ENCODE measurements at places on chromosomes 13 and 19. TPM values are rescaled to one million over a fixed set of nuclear protein-coding genes. Genes with fewer than 3 reads are reported as not detected.

The FCAR gene
- polyA plus RNA-seq, result not detected

The LIM2 gene
- not detected for polyA plus RNA-seq

The FAM98C gene
- polyA plus RNA-seq, result 9.9 TPM

The VN1R4 gene
- polyA plus RNA-seq, result not detected

The LGI4 gene
- polyA plus RNA-seq, result 0.17 TPM

The PLIN5 gene
- polyA plus RNA-seq, result not detected

The ZNF155 gene
- 2.4 TPM for polyA plus RNA-seq

The LILRA1 gene
- polyA plus RNA-seq, result not detected

The IZUMO4 gene
- polyA plus RNA-seq, result 1.3 TPM

The CPB2 gene
- not detected for polyA plus RNA-seq

The ZNF536 gene
- not detected for polyA plus RNA-seq

The MICOS13 gene
- 67.8 TPM for polyA plus RNA-seq

The FOXA3 gene
- polyA plus RNA-seq, result not detected

The GPC5 gene
- 0.18 TPM for polyA plus RNA-seq

The CHST8 gene
- 0.16 TPM for polyA plus RNA-seq

The GIPC1 gene
- 92.3 TPM for polyA plus RNA-seq

The RCBTB1 gene
- 8.0 TPM for polyA plus RNA-seq

The RNF225 gene
- polyA plus RNA-seq, result not detected

The MEX3D gene
- 5.4 TPM for polyA plus RNA-seq

The CGB8 gene
- polyA plus RNA-seq, result 0.22 TPM

The KIR3DL1 gene
- polyA plus RNA-seq, result not detected

The KLK15 gene
- polyA plus RNA-seq, result not detected

The ZNF681 gene
- polyA plus RNA-seq, result 0.10 TPM

The ZNF177 gene
- polyA plus RNA-seq, result 1.9 TPM

The HSH2D gene
- not detected for polyA plus RNA-seq

The TGFBR3L gene
- polyA plus RNA-seq, result 0.50 TPM

The ZNF471 gene
- polyA plus RNA-seq, result 3.6 TPM

The NLRP7 gene
- polyA plus RNA-seq, result not detected

The PAK4 gene
- 19.6 TPM for polyA plus RNA-seq

The SLITRK1 gene
- 1.1 TPM for polyA plus RNA-seq

The NMRK2 gene
- polyA plus RNA-seq, result not detected

The CDC42EP5 gene
- polyA plus RNA-seq, result 24.7 TPM

The PCP2 gene
- not detected for polyA plus RNA-seq

The TLE6 gene
- polyA plus RNA-seq, result 0.26 TPM

The C19orf73 gene
- polyA plus RNA-seq, result 0.94 TPM

The C19orf38 gene
- polyA plus RNA-seq, result 0.26 TPM

The KLF1 gene
- not detected for polyA plus RNA-seq

The F10 gene
- polyA plus RNA-seq, result 39.0 TPM

The PRODH2 gene
- not detected for polyA plus RNA-seq

The TBCB gene
- 251 TPM for polyA plus RNA-seq

The KLK12 gene
- not detected for polyA plus RNA-seq

The ZNF730 gene
- 0.37 TPM for polyA plus RNA-seq

The FGF21 gene
- polyA plus RNA-seq, result not detected

The FOSB gene
- 4.5 TPM for polyA plus RNA-seq

The CCDC70 gene
- polyA plus RNA-seq, result not detected

The SIGLEC5 gene
- polyA plus RNA-seq, result not detected

The ZNF793 gene
- polyA plus RNA-seq, result 1.1 TPM

The PTGIR gene
- polyA plus RNA-seq, result 27.8 TPM

The ZNF493 gene
- 5.0 TPM for polyA plus RNA-seq

The LILRB4 gene
- polyA plus RNA-seq, result not detected

The F2RL3 gene
- polyA plus RNA-seq, result not detected

The PIAS4 gene
- polyA plus RNA-seq, result 10.9 TPM
